ENCODE measurements at places on chromosomes 7 and 10. TPM values are rescaled to one million over a fixed set of nuclear protein-coding genes. Genes with fewer than 3 reads are reported as not detected.

DNA sequence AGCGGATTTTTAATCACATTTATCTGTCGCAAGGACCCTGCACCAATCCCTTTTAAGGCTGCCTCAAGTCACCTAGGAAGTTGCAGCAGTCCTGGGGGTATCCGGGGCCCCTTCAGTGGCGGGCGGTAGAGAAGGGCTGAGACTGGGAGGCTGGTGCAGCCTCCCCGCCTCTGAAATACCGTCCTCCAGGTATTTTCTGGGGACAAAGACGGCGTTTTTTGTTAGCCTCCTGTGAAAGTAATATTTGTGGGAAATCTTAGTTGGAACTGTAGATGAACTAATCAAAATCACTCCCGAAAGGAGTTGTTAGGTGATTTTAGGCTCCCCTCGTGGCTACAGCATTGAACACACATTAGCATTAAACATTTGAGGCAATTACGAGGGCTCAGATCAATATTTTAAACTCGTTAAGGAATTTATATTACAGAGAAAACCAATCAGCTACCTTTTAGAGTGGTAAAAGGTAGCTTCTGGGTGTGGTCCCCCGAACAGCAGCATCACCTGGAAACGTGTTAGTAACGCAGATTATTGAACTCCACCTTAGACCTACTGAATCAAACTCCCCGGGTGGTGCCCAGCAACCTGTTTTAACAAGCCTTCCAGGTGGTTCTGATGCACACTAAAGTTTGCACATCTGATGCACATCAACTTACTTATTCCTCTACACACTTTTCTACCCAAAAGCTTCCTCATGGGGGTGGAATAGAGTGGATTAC, 530 bp upstream of the ANXA7 start:
- no peak for DNase-seq
- no peaks in the 10 kb centered on the region for H3K36me3 ChIP-seq
- H3K27me3 ChIP-seq = no peaks in the 10 kb centered on the region
- peak overlapping the region; percentile 82 for H3K27ac ChIP-seq
- H3K4me1 ChIP-seq = peaks cover 28% of the 10 kb centered on the region

The ARHGEF35 gene
- total RNA-seq = 39.2 TPM

DNA sequence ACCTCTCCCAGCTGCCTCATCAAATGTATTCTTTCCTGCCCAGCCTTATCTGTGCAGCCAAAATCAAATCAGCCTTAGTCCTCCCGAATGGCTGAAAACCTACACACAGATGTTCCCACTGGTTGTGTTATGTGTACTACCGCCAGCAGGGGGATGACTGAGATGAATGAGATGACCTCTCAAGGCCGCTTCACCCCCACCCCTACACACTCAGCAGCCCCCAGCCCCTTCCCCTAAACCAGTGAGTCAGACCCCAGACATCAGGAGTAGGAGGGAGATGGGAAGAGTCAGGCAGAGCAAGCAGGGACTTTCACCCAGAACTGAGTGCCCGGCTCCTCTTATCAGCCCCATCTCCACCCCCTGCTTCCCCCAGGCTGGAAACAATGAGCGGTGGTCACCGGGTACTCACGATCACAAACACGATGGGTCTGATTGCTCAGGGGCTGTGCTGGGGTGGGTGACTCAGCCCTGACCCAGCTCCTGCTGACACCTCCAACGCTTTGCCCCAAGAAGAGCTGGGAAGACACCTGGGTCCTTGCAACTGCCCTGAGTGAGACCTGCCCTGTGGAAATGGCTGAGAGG, 6.5 kb upstream of the C10orf105 start:
- H3K36me3 ChIP-seq = no peaks in the 10 kb centered on the region
- no peaks in the 10 kb centered on the region for H3K27me3 ChIP-seq
- DNase-seq = peak; percentile 60
- no peak overlapping the region for H3K27ac ChIP-seq

DNA sequence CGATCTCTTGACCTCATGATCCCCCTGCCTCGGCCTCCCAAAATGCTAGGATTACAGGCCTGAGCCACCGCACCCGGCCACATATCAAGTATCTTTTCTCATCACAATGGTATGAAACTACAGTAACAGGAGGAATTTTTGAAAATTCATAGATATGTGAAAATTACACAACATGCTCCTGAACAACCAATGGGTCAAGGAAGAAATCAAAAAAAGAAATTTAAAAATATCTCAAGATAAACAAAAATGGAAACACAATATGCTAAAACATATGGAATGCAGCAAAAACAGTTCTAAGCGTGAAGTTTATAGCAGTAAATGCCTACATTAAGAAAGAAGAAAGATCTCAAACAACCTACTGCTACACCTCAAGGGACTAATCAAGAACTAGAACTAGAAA, 59.8 kb upstream of the ADAM12 start:
- H3K36me3 ChIP-seq = no peaks in the 10 kb centered on the region
- no peaks in the 10 kb centered on the region for H3K27me3 ChIP-seq
- H3K27ac ChIP-seq = no peak overlapping the region
- no peak for DNase-seq

The FEZF1 gene
- 20.0 TPM for total RNA-seq

- H3K4me3 ChIP-seq = no peak overlapping the region
- H3K27ac ChIP-seq = no peak overlapping the region
- peak; percentile 82 for DNase-seq
- H3K27me3 ChIP-seq = no peaks in the 10 kb centered on the region
Measured at GRCh38 chr10:84352251-84352842, 24.0 kb downstream of the CCSER2 start.

GRCh38 chr7:99115379-99115778, 28.5 kb downstream of the SMURF1 start:
- peaks cover 28% of the 10 kb centered on the region for H3K4me1 ChIP-seq
- DNase-seq = no peak
- H3K27ac ChIP-seq = no peak overlapping the region
- peaks cover 7% of the 10 kb centered on the region for H3K36me3 ChIP-seq
- no peak overlapping the region for H3K4me3 ChIP-seq
- H3K27me3 ChIP-seq = no peaks in the 10 kb centered on the region

The VSIR gene
- total RNA-seq = 0.74 TPM

The CPXM2 gene
- total RNA-seq = 4.7 TPM

DNA sequence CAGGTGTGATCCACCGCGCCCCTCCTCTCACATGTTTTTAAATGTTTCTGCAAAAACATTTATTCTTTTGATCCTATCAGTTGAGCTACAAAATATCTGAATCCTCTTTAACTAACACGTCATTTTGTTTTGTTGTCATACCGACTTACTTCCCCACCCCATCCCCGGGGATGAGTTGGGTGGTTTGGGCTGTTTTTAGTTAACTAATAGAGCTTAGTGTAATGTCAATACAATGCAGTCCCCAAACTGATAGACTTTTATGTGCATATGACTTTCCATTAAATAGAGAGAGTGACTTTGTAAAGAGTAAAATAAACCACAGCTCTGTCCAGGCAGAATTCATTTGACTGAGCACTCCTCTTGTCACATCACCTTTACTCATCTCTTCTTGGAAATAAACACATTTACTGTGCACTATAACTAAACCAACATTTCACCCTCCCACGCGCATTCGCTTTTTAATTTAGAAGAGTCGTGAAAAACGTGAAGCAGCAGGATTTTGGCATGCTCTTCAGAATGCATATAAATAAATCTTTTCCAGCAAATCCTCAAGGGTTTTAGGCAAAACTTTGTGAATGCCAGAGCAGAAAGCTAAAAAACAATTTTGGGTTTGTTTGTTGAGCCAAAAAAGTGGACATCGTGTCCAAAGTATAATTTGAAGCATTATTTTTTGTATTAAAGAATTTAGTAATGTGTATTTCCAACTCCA, 187.4 kb upstream of the MGMT start:
- H3K27ac ChIP-seq = no peak overlapping the region
- H3K36me3 ChIP-seq = peaks cover 3% of the 10 kb centered on the region
- peaks cover 7% of the 10 kb centered on the region for H3K4me1 ChIP-seq

DNA sequence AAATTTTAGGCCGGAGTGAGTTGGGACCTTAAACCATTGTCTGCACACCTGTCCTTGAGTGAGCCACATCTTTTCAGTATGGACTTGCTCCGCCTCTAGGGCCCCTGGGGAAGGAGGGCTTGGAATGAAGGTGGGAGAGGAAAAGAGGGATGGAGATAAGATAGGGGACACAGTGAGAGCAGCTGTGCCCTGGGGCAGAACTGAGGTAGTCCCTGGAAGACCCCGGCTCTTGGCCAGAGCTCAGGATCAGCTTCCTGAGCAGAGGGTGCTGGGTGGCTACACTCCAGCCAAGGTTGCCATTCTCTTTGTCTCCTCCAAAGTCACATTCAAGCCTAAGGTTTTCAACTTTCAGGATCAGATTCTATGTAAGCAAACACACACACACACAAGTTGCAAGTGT, 82.0 kb downstream of the MKI67 start:
- peaks cover 13% of the 10 kb centered on the region for H3K27me3 ChIP-seq
- H3K4me3 ChIP-seq = no peak overlapping the region
- H3K27ac ChIP-seq = no peak overlapping the region
- no peaks in the 10 kb centered on the region for H3K36me3 ChIP-seq
- H3K4me1 ChIP-seq = peaks cover 12% of the 10 kb centered on the region

The GSDME gene
- 5.8 TPM for total RNA-seq

The HTR7 gene
- total RNA-seq = 11.2 TPM

- H3K4me3 ChIP-seq = no peak overlapping the region
- no peak for DNase-seq
- no peak overlapping the region for H3K27ac ChIP-seq
- H3K36me3 ChIP-seq = no peaks in the 10 kb centered on the region
- H3K4me1 ChIP-seq = peaks cover 15% of the 10 kb centered on the region
Measured at GRCh38 chr7:24716480-24717246, 40.6 kb downstream of the GSDME start.

The ABCC2 gene
- total RNA-seq = 0.57 TPM

GRCh38 chr7:16099302-16099849, 322.0 kb downstream of the CRPPA start:
- peaks cover 20% of the 10 kb centered on the region for H3K4me1 ChIP-seq
- no peak for DNase-seq
- H3K27me3 ChIP-seq = no peaks in the 10 kb centered on the region

The CCDC3 gene
- 2.1 TPM for total RNA-seq

GRCh38 chr10:77267703-77268675, 369.6 kb downstream of the KCNMA1 start:
- H3K27me3 ChIP-seq = no peaks in the 10 kb centered on the region
- DNase-seq = no peak
- no peak overlapping the region for H3K4me3 ChIP-seq
- H3K4me1 ChIP-seq = no peaks in the 10 kb centered on the region
- no peaks in the 10 kb centered on the region for H3K36me3 ChIP-seq

- H3K4me3 ChIP-seq = no peak overlapping the region
- no peaks in the 10 kb centered on the region for H3K36me3 ChIP-seq
- peaks cover 9% of the 10 kb centered on the region for H3K4me1 ChIP-seq
- no peak overlapping the region for H3K27ac ChIP-seq
- DNase-seq = no peak
Measured at GRCh38 chr10:88938039-88938438, 14.5 kb downstream of the ACTA2 start.

GRCh38 chr7:34225193-34225592, 319.9 kb downstream of the BMPER start:
- no peak for DNase-seq
- H3K36me3 ChIP-seq = peaks cover 8% of the 10 kb centered on the region
- peaks cover 31% of the 10 kb centered on the region for H3K4me1 ChIP-seq
- no peak overlapping the region for H3K4me3 ChIP-seq

DNA sequence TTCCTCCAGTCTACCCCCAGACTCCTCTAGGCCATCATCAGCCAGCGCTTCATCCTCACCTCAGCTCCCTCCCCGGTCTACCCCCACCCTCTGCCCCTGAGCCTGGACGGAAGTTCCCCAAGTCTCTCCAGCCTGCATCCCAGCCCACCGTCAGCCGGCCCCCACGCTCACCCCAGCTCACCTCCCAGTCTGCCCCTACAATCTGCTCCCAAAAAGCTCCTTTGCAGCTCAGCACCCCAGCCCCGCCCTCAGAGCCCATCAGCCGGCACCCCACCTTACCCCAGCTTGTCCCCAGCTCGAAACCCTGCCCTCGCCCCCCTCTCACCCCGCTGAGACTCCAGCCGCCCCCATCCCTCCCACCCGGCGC, 322 bp upstream of the RAMP3 start:
- peak overlapping the region; percentile 72 for H3K4me3 ChIP-seq
- H3K36me3 ChIP-seq = no peaks in the 10 kb centered on the region
- no peak overlapping the region for H3K27ac ChIP-seq
- peaks cover 36% of the 10 kb centered on the region for H3K27me3 ChIP-seq
- H3K4me1 ChIP-seq = peaks cover 13% of the 10 kb centered on the region

The ENKUR gene
- not detected for total RNA-seq

The NAT16 gene
- 0.62 TPM for total RNA-seq

GRCh38 chr10:81688459-81688858, 186.5 kb upstream of the NRG3 start:
- DNase-seq = no peak
- H3K27ac ChIP-seq = no peak overlapping the region
- H3K36me3 ChIP-seq = no peaks in the 10 kb centered on the region
- no peaks in the 10 kb centered on the region for H3K4me1 ChIP-seq
- no peak overlapping the region for H3K4me3 ChIP-seq
